ENCODE measurements at places on chromosomes 11 and 22.

DNA sequence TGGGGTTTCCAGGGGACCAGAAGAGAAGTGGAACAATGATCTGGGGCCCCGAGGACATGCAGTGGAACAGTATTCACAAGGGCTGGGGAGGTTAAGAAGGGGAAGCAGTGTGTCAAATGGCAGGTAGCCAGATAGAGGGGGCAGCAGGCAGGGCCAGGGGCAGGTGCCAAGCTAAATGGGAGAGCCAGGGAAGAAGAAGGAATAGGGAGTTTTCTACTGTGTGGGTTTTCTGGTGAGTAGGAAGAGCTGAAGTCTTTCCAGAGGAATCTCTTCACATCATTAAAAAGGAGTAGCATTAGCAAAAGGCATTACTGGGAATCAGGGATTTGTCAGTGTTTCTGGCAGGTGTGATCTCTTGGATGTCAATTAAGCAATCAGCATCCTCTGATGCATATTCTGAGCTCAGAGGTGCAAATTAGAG is 55.8 kb downstream of the IRAG1 start:
- no peak for DNase-seq

GRCh38 chr22:19579115-19579811 is 55.1 kb upstream of the CLDN5 start:
- DNase-seq = peak; percentile 20

DNA sequence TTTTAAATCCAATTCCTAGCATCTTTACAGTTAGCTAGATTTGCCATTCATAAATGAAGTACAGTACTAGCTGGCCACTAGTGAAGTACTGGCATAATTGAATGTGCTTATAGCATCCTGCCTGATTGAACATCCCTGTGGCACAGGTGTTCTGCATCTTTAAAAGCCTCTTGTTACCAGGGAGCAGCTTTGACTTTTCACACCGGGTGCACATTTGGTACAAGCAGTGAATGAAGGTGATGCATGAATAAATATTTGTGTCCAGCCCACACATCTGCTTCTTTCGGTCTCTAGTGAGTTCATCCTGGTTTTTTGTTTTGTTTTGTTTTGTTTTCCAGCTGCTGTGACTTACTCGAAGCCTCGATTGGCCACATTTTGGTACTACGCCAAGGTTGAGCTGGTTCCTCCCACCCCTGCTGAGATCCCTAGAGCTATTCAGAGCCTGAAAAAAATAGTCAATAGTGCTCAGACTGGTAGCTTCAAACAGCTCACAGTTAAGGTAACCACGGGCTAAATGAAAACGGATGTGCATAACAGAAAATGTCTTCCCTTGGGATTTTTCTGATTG is 5.3 kb downstream of the ATP5MG start:
- no peak for DNase-seq

- no peak for DNase-seq
Measured at GRCh38 chr11:94656968-94657367, 89.8 kb downstream of the PIWIL4 start.

DNA sequence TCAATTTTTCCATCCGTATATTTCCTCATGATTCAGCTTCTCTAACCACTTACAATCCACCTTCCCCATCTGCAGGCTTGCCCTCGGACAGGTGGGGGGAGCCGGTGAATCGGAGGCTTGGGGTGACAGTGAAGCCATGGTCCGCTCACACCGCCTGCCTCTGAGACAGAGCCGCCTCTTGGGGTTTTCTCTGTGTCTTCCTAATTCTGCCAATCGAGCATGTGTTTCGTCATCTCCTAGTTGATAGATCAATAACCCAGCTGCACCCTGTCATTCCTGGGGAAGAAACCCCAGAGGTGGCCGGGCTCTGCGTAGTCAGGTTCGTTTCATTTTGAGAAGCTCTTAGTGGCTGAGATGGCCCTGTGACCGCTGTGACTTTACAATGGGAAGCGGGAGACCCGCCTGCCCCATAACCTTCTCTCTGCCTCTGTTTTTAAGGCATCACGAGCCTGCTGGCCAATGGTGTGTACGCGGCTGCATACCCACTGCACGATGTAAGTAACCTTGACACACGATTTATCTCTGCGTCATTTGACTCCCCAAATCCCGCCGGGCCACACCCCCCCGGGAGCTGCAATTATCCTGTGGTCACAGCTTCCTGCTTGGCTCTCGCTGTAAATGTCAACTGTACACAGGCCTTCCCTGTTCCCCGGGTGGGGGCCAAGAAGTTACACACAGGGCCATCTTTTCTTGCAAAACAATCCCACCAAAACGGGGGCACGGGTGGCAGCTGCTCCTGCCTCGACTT is 33.3 kb downstream of the ANO1 start:
- no peak for DNase-seq

GRCh38 chr11:25068451-25068850 is 571.6 kb downstream of the LUZP2 start:
- DNase-seq = no peak

DNA sequence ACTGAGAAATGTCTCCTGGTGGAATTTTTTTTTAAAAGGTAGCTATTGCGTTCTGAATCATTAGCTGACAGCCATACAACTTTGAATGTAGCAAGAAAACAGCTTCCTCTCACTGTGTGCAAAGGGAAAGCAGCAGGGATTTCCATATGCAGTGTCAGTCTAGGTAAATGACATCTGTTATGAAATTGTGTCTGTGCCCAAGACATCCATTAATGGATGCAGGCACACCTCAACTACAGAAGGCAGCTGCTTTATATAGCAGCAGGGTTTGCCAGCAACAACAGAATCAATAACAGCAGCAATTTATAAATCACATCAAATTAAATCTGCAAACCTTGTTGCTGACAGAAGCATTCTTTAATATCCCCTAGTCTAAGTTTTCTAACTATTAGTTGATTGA is 745.3 kb upstream of the RAG2 start:
- DNase-seq = no peak

- DNase-seq = no peak
Measured at GRCh38 chr11:126328444-126328843, 24.6 kb downstream of the DCPS start.

DNA sequence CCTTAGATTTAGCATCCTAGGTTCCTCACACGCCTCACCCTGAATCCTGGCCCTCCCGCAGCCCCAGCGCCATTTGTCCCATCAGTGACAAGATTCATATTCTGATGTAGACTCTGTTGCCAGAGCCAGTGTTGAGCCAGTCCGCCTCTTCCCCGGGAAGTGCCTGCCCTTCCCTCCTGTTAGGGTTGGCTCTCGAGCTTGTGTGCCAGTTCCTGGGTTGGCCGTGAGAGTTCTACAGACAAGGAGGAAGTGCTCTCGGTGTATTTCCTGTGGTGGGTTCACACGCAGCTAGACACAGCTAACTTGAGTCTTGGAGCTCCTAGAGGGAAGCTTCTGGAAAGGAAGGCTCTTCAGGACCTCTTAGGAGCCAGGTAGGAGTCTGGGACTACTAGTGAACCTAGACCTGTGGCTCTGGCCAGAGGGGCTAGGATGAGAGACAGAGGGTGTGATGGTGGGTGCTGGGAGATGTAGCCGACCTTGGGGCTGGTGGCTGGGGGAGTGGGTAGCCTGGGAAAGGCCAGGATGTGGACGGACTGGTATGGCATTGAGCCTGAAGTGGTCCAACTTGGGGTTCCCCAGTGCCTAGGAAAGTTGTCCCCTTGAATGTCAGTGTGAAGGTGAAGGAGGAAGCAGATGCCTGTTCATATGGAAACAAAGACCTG is at the start of gene IL18BP:
Gene IL18BP (plus strand): TSS at position 261 of the 662 bp plus-strand sequence. CDS start 1,076 bp downstream, outside the sequence.
- peak; percentile 57 for DNase-seq

DNA sequence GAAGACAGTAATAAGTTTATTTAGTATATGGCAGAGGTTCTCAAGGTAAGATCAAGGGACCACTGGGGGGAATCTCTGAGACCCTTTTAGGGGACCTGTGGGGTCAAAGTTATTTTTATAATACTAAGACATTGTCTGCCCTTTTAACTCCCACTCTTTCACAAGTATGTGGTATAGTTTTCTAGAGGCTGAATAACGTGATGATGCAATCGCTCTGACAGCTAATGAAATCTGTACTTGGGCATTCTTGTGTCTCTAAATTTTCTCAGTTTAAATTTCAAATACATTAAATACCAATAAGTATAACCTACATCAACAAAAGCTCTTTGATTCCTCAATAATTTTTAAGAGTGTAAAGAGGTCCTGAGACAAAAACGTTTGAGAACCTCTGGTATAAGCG is 147.9 kb downstream of the ATG16L2 start:
- no peak for DNase-seq

GRCh38 chr11:70424765-70425344 is 26.5 kb downstream of the CTTN start:
- DNase-seq = no peak

GRCh38 chr22:24741769-24742168 is 32.8 kb downstream of the PIWIL3 start:
- no peak for DNase-seq

DNA sequence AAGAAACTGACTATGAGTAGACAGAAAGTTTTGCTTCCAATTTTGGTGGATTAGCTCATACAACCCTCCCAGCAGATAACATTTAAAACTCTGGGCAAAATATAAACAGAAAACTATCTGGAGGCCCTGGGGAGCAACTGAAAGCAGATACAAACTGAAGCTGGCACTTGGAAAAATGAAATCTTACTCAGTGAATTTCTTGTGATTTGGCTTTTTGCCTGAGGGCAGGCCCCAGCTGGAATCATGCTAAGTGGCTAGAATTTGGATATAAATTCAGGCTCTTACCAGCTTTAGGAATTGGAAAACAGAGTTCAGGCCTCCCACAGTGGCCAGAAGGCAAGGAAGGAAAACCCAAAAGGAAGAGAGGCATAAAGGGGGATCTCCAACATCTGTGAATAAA is 85.8 kb downstream of the EFCAB6 start:
- DNase-seq = no peak

DNA sequence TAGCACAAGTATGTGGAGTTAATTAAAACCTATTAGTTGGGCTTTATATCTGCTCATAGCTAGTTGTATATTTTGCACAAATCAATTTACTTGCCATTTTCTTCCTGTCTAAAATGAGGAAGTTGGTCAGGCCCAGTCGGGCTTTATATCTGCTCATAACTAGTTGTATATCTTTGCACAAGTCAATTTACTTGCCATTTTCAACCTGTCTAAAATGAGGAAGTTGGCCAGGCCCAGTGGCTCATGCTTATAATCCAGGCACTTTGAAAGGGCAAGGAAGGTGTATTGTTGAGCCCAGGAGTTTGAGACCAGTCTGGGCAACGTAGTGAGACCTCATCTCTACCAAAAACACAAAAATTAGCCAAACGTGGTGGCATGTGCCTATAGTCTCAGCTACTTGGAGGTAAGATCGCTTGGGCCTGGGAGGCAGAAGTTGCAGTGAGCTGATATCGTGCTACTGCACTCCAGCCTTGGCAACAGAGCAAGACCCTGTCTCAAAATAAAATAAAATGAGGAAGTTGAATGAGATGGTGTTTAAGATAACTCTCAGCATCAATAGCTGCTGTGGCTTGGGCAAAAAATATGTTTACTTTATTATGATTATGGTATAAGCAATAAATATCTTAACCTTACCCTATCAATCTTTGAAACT is 1558.6 kb upstream of the RAG2 start:
- DNase-seq = no peak

- DNase-seq = no peak
Measured at GRCh38 chr11:127061947-127062346, 61.4 kb upstream of the KIRREL3 start.

- no peak for DNase-seq
Measured at GRCh38 chr11:78587446-78587845, 12.8 kb upstream of the NARS2 start.

GRCh38 chr22:20436307-20436767 is 1.3 kb downstream of the SCARF2 start:
- no peak for DNase-seq

DNA sequence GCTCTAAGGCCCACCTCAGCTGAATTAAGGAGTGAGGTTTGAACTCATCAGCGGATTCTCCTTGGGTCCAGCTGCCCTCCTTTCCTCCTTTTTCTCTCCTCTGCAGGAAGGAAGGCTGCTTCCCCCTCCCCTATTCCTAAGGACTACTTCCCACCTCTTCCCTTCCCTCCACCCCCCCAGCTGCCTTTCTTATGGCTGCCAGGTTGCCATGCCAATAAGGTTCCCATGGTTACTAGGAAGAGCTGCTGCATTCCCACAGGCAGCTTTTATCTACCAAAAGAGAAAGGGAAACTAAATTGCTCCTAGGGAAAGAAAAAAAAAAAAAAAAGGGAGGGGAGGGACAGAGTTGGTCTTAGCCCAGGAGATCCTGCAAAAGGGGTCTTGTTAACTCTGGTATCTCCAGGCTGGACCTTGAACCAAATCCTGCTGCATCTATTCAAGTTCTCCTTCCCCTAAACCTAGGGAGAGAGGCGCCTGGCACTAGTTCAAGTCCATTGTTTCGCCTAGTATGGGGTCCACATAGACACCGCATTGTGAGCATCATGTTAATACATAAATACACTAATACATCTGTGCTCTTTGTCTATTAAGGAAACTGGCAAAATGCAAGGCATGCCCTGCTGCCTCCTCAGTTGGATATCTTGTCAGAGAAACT is 21.2 kb upstream of the FEZ1 start:
- no peak for DNase-seq

GRCh38 chr11:133895551-133895950 is 50.2 kb upstream of the SPATA19 start:
- DNase-seq = no peak

GRCh38 chr22:24809331-24809730 is 3.3 kb downstream of the SGSM1 start:
- no peak for DNase-seq

GRCh38 chr22:35315855-35316745 is 16.4 kb downstream of the TOM1 start:
- no peak for DNase-seq

- DNase-seq = no peak
Measured at GRCh38 chr11:69062169-69062855, 13.6 kb downstream of the TPCN2 start.

- peak; percentile 86 for DNase-seq
Measured at GRCh38 chr11:128039140-128040021, 548.0 kb downstream of the ETS1 start.

All from GDM1 (cell line).